ENCODE measurements at places on chromosomes 13 and 19.

GRCh38 chr19:50167314-50167721, 4.2 kb upstream of the IZUMO2 start:
- DNase-seq, result no peak

- no peak for DNase-seq
Measured at GRCh38 chr13:74270018-74270417, 135.8 kb upstream of the KLF12 start.

DNA sequence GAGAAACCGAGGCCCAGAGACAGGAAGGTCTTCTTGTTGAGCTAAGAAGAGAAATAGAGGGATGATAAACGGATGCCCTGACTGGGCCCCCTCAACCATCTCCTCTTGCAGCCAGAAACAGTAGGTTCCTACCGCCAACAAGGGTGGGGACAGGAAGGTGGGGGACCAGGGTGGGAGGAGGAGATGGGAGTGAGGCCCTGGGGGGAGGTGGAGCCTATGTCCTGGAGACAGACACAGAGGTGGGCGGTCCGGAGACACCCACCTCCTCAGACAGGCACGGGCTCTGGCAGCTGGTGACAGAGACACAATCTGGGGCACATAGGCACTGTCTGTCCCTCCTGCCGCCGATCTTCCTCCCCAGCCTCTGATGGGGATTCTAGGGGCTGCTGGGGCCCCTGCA, 16.9 kb downstream of the GADD45B start:
- no peak for DNase-seq

DNA sequence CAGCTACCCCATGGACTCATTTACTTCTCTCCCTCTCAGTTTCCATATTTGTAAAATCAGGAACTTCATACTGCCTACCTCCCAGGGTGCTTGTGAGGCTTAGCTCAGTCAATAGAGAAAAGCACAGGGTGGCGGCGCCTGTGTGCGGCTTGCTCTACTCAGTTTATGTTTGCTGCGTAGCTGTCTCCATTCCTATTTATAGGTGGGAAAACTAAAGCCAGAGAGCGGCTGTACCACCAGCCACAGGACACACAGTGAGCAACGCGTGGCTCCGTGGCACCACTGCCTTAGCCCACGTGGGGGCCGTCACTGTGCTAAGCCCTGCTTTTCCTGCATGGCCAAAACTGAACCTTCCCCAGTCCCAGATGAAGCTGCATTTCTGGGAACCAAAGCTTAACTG, 292.4 kb downstream of the TEX29 start:
- DNase-seq, result no peak

DNA sequence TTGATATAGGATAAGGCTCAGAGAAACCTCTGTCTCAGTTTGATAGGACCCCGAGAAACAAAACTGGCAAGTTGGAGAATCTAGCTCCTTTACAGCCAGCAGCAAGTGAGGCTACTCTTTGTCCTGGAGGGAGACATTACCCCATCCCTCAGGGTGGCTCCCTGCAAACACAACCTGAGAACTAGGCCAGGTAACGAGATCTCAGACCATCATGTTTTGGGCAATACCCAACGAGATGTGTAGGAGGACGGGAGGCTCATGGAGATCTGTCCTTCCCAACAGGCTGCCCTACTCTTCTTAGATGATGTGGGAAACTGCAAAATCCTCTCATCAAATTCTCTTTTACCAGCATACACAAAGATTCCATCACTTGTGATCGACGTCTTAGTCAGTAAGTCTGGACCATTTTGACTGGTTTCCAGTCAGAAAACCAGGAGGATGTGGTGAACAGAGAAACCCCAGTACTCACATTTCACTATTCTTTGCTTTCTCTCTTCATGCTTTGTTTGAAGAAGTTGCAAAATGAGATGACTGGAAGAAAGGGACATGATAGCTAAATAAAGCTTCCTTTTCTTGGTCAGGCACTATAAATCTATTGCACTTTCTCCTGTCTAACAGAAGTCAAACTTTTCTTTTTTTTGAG, 6.0 kb upstream of the CTU1 start:
- DNase-seq, result no peak

- peak; percentile 79 for DNase-seq
Measured at GRCh38 chr13:110471156-110471832, 90.2 kb downstream of the RAB20 start.

GRCh38 chr13:106424805-106425204, 110.7 kb downstream of the EFNB2 start:
- no peak for DNase-seq

- DNase-seq, result no peak
Measured at GRCh38 chr19:12949363-12950283, 4.0 kb downstream of the RAD23A start.

DNA sequence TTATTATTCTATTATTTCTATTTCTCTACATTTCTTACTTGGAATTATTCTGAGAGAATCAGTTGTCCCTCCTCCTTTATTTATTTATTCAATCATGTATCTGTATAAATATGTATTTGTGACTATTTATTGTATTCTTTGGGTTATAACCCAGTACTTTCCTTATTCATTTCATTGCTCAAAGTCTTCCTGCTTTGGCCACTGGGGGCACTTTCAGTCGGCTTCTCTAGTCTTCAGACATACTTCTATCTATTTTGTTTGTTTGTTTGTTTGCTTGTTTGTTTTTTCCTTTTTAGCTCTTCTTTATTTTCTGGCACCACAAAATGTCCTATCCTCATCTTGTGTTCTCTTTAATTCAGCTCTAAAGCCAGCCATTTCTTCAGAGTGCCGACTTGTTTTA, 260.4 kb downstream of the NALCN start:
- DNase-seq, result no peak

DNA sequence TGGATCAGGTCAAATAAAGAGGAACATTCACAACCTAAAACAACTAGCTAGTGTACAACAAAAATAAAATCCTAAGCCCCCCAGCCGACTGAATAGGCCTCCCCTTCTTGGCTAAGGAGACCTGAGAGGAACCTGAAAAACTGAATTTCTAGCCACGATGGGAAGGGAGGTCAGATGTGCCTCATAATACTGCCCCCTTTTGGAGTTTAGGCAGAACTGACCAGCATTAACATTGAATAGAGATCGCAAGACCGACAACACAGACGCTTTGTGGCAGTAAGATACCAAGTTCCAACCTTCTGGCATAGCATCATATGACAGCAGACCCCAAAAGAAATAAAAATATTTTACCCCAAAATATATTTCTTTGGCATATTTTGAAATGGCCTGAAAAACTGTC, 15.9 kb downstream of the CBY2 start:
- DNase-seq, result peak; percentile 71

- DNase-seq, result no peak
Measured at GRCh38 chr13:90485436-90485835, 862.1 kb upstream of the MIR17HG start.

DNA sequence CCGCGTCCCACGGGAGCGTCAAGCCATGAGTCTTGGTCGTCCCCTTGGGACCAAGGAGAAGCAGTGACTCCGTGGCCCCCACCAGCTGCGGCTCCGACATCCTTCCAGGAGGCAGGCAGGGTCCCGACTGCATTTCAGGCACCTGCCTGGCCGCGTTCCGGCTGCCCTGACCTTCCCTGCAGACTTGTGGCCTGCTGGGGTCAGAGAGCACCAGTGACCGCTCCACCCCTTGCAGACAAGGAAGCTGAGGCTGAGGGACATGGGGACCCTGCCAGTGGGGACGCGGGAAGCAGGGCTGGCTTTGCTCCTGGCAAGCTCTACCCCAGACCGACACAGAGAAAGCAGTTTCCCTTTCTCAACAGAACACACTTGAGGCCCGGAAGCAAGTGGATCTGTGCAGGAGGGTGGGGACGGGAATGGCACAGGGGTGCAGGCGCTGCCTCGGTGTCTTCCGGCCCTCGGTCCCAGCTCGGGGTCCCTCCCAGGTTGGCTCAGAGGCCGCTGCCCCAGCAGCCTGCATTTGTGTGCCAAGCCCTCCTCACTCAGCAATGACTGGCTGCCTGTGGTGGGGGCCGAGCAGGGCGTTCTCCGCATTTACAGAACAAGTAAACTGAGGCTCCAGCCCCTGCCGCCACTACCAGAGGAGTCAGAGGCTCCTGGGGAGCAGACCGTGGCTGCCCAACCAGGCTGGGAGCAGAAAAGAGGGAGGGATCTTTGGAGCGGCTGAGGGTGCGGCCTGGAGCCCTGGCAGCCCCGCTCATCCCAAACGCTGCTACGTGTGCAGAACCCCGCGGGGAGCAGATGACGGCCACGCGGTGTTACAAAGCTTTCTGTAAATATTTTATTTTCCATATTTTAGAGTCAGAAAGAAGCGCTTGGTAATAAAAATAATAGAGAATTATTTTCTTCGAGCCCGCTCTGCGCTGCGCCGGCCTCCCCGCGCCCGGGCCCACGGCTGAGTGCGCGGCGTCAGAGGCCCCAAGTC, 43.9 kb downstream of the GAS6 start:
- DNase-seq, result no peak

GRCh38 chr13:98405107-98405571, 171.8 kb downstream of the STK24 start:
- no peak for DNase-seq

DNA sequence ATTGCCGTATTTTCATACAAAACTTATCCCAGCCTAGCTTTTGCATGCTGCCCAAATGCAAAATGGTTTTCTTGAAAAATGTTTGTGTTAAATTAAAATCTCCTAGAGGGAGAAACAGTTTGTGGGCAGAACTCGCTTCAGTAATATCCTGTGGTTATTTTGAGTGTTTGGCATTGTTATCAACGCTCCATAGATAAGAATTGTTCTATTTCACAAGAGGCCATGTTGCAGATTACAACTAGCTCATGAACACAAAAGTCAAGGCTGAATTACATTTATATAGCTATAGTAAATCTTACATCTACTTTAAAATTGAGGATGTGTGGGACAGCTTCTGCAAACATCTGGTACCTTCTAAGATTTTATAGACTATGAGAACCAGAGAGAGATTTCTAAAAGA, 447.9 kb downstream of the DCT start:
- DNase-seq, result no peak

- DNase-seq, result no peak
Measured at GRCh38 chr13:111636804-111637203, 316.4 kb downstream of the TEX29 start.

- DNase-seq, result peak; percentile 5
Measured at GRCh38 chr13:81872581-81872980, 1531.7 kb upstream of the SPRY2 start.

GRCh38 chr19:33472691-33473652, 48.6 kb downstream of the PEPD start:
- DNase-seq, result no peak

- no peak for DNase-seq
Measured at GRCh38 chr13:30004204-30004603, 153.8 kb upstream of the UBL3 start.

DNA sequence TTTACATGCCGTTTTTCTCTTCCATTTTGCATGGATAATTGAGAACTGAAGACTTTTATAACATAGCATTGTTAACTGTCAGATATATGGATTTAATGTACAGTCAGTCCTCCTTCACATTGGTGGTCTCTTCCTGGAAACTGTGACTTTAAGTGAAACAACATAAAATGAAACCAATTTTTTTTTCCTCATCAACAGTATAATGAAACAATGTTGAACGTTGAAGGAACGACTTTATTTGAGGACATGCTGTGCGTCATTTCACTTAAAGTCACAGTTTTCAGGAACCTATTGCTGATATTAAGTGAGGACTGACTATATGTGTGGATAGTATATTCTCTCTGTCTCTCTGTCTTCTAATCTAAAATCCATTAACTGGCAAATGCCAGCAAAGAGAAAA, 54.8 kb downstream of the COG3 start:
- no peak for DNase-seq

GRCh38 chr19:54425382-54425723, 10.1 kb downstream of the TTYH1 start:
- DNase-seq, result no peak

GRCh38 chr13:36862002-36862685, 43.1 kb downstream of the RFXAP start:
- no peak for DNase-seq

- DNase-seq, result no peak
Measured at GRCh38 chr13:111139873-111140561, 24.9 kb downstream of the ARHGEF7 start.

DNA sequence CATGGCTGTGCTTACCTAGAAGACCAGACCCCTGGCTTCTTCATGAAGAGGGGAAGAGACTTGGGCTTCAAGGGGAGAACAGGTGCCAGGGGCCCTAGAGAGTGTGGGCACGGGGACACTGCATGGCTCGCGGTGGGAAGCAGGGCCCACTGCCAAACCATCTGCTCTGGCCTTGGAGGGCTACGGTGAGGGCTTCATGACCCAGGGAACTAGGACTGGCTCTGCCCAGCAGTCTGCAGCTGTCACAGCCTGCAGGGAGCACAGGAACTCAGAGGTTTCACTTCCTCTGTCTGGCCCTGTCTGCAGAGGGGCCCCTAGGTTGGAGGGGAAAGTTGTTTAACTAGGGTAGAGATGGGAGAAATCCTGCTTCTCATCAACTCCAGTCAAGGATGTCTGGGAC, 4.3 kb downstream of the ERCC1 start:
- peak; percentile 81 for DNase-seq

DNA sequence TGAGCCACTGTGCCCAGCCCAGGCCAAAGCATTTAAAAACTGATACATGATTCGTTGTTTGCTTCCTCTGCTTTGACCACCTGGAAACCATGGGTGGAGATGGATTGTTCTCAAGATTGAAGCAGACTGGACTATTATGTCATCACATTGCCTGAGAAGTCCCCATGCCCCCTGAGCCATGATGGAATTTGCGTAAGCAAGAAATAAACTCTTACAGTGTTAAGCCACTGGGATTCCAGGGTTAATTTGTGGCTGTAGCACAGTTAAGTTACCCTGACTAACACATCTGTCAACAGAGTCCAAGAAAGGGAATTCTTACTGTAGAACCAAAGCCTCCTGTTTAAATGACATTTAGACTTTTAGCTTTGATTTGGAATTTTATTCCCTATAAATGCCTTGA, 19.4 kb upstream of the DHRS12 start:
- no peak for DNase-seq

GRCh38 chr13:28384789-28385188, 110.1 kb downstream of the FLT1 start:
- peak; percentile 31 for DNase-seq

- DNase-seq, result no peak
Measured at GRCh38 chr13:32824675-32825074, 191.5 kb upstream of the KL start.

GRCh38 chr19:38619361-38620174, 580 bp downstream of the EIF3K start:
- DNase-seq, result no peak

DNA sequence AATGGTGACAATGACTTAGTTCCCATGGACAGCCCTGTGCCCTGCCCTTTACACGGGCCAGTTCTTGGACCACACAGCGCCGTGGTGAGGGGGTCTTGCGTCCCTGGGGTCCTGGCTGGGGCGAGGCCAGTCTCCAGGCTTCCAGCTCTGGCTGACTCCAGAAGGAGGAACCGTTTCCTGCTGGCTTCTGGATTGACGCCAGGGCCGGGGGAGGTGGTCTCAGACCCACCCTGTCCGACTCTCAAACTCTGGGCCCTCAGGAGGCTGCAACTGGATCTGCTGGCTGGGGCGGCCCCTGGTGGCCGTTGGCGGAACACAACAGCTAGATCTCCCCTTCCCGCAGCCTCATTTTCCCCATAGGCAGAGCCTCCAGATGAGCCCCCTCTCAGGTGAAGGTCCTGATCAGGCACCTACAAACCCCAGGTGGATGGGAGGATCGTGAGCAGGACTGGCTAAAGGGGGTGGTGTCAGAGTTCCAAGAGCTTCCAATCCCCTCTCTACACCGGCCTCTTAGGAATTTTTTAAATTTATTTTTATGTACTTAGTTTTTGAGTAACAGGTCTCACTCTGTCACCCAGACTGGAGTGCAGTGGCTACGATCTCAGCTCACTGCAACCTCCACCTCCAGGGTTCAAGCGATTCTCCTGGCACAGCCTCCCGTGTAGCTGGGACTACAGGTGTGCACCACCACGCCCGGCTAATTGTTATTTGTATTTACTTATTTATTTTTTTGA, 8.0 kb downstream of the CCDC194 start:
- peak; percentile 80 for DNase-seq

- no peak for DNase-seq
Measured at GRCh38 chr13:21318891-21319532, 140.1 kb downstream of the ZDHHC20 start.
